ENCODE measurements at places on chromosomes 11 and 22.

GRCh38 chr11:21037850-21038249 is 368.5 kb downstream of the NELL1 start:
- DNase-seq = no peak

DNA sequence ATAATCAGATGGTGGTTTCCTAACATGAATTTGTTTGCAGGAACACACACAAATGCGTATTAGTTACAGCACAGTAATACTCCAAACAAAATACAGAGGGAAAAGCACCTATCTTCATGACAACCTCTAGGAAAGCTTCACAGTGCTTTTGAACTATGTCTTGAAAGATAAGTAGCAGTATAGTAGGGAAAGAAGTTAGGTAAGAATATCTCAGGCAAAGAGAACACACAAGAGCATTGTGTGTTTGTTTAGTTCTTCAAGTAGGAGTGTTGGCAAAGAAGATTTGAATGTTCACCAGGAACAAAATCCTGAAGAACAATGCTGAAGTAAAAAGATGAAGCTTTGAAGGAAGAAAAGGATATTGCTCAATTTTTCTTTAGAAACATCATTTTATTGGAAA is 54.1 kb downstream of the ANO5 start:
- no peak for DNase-seq

GRCh38 chr11:31690041-31690440 is 121.1 kb downstream of the PAX6 start:
- DNase-seq = no peak

DNA sequence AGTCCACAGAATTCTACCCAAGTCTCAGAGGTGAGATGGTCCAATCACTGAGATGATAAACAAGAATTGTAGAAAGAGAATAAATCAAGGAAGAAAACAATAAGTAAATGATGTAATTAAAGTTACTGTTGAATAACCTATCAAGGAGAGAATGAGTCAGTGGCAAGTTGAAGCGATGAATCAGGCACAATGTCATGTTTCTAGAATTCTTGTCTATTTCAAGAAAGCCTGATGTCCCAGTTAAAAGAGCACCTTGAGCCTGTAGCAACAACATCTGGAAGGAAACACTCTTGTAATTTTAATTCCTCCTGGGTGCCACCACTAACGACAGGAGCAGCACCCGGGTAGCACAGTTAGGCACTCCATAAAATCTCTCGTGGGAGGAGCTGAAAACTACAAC is 67.9 kb upstream of the SLC35C1 start:
- DNase-seq = peak; percentile 74

DNA sequence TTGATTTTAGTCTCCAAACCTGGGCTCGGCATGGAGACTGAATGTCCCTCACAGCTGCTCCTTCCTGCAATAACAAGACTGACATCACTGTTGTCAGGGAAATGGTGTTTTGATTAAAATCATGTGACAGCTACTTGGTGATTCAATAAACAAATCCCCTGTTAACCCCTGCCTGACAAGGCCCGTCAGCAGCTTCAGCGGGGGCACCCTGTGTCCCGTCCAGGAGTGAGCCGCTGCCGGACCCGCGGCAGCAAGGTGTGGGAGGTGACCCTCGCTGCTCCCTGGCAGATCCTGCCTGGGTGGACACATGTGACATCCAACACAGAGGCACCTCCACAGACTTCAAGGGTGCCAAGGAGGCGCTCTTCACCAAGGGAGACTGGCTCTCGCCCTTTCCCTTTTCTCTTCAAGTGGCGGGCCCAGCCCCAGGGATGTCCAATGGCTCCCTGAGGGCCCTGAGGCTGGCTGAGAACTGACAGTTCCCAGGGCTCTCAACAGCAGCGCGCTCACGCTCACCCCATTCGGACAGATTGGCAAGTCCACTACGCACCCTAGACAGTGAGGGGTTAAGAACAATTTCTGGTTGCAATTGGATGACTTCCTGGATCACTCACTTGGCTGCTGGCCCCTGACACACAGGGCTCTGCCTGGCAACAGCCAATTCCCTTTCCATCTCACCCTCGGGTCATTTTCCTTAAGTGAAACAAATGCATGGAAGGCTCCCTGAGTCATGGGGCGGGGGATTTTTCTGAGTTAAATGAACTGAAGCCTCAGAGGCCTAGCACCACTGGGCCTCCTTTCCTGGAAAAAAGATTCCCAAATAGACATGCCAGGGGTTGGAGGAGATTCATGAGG is 30.7 kb downstream of the PPP2R1B start:
- DNase-seq = peak; percentile 79

GRCh38 chr11:64918017-64918416 is 1.0 kb upstream of the ATG2A start:
- DNase-seq = no peak

Measured in epithelial cell of prostate (primary cell).